H1 (cell line): ENCODE measurements at places on chromosomes 5 and 9. TPM values are rescaled to one million over a fixed set of nuclear protein-coding genes. Genes with fewer than 3 reads are reported as not detected.

DNA sequence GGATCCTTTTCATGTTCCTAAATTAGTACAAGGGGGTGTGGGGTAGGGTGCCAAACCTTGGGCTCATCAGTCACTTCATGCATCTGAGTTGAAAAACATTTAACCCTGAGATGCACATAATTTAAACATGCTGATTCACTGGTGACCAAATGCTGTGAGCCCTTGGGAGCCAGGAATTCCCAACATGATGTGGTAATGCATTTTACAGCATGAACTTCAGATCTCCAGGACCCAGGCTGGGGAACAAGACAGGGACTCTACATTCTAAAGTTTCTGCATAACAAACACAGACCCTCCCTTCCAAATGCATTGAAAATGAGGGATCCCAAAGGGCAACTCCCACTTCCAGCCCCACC is 322.2 kb downstream of the NDUFS4 start:
- H3K4me3 ChIP-seq: no peak overlapping the region; the same call in 1 of the 2 replicates
- H3K36me3 ChIP-seq: no peaks in the 10 kb centered on the region
- no peak for DNase-seq
- H3K27me3 ChIP-seq: no peaks in the 10 kb centered on the region
- peaks cover 19% of the 10 kb centered on the region; the same call in 1 of the 2 replicates for H3K4me1 ChIP-seq

DNA sequence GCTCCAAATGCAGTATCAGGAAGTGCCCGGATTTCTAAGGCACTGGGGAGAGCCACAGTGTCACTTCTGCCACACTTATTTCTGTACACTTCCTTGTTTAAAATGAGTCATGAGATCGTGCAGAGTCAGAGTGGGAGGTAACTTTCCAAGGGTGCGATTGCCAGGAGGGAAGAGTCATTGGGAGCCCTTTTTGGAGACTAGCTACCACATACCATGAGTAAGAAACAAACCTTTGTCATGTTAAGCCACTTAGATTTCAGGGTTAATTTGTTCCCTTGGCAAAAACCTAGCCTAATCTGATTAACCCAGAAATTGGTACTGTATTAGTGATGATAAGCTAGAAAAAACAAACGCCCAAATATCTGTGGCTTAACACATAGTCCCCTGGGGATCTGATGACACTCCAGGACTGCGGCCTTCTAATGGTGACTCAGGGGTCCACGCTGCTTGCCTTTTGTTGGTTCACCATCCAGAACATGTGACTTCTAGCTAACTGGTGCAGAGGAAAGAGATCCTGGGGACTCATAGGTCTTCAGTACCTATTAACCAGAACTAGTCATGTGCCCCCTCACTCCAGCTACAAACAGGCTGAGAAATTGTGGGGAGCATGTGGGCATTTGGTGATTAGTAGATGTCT is 48.6 kb upstream of the TLE1 start:
- no peaks in the 10 kb centered on the region for H3K36me3 ChIP-seq
- no peak for DNase-seq
- H3K4me1 ChIP-seq: no peaks in the 10 kb centered on the region
- no peak overlapping the region for H3K4me3 ChIP-seq
- H3K27me3 ChIP-seq: no peaks in the 10 kb centered on the region
- no peak overlapping the region for H3K27ac ChIP-seq

DNA sequence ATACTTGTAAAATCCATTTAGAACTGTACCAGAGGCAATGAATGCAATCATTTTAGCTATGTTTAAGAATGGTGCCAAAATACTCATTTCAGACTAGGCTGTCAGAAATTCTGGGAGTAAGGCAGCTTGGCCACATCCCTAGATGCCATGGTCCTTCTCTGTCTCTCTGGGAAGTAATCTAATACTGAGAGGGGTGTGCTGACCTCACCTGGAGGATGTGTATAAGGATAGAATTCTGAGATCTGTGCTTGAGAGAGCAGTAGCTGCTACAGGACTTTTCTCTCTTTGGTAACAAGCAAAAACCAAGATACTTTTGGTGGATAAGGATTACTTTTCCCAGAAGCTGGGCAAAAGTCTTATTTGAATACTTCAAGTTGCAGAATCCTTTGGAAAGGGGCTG is 68.1 kb upstream of the MRPS30 start:
- no peak for DNase-seq
- H3K27ac ChIP-seq: no peak overlapping the region
- H3K36me3 ChIP-seq: no peaks in the 10 kb centered on the region
- H3K27me3 ChIP-seq: no peaks in the 10 kb centered on the region
- no peaks in the 10 kb centered on the region for H3K4me1 ChIP-seq

DNA sequence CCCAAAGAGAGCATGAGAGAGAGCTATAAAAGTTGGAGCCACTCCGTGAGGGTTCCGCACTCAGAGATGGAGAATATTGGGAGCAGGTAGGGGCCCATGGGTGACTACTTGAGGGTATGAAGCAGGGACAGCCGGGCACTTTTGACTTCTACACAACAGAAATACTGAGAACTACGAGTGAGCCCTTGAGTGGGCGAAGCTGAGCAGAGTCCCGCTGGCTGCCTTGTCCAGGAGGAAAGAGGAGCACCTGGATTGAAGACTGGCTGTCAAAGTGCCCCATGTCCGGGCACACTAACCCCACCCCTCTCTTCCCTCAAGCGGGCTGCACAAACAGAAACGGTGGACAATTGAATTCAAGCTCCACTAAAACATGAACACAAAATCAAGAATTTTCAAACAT is 33.6 kb downstream of the FYB1 start:
- no peaks in the 10 kb centered on the region for H3K4me1 ChIP-seq
- no peak for DNase-seq
- no peaks in the 10 kb centered on the region for H3K27me3 ChIP-seq
- H3K36me3 ChIP-seq: no peaks in the 10 kb centered on the region

- H3K36me3 ChIP-seq: no peaks in the 10 kb centered on the region
- H3K27ac ChIP-seq: no peak overlapping the region
- H3K4me3 ChIP-seq: no peak overlapping the region
- no peaks in the 10 kb centered on the region; the same call in 1 of the 2 replicates for H3K4me1 ChIP-seq
- H3K27me3 ChIP-seq: no peaks in the 10 kb centered on the region
- DNase-seq: peak; percentile 60
Observed at GRCh38 chr5:168865968-168866367, 286.8 kb upstream of the PANK3 start.

DNA sequence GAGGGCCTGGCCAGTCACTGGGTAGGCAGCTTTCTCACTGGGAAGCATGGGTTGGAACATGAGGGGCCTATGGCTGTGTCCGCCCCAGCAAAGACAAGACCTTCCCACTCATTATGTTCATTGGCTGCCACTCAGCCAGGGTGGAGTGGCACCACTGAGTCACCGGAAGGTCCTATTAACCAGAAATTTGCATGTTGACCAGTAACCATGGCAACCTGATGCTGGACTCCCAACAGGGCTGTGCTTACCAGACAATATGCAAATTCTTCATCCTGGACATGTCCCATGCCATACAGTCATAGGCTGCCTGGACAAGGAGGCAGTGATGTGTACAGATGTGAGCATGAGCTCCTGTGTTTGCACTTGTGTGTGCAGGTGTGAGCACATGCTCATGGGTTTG is 66.7 kb downstream of the PSD2 start:
- no peaks in the 10 kb centered on the region for H3K4me1 ChIP-seq
- H3K27me3 ChIP-seq: no peaks in the 10 kb centered on the region
- H3K27ac ChIP-seq: no peak overlapping the region
- H3K4me3 ChIP-seq: no peak overlapping the region

SNX2 gene
- total RNA-seq: 54.4 and 61.2 TPM in 2 replicates

GRCh38 chr5:136676685-136677084 is 311.3 kb upstream of the TRPC7 start:
- H3K4me3 ChIP-seq: no peak overlapping the region
- H3K27me3 ChIP-seq: no peaks in the 10 kb centered on the region
- no peaks in the 10 kb centered on the region for H3K36me3 ChIP-seq
- H3K4me1 ChIP-seq: no peaks in the 10 kb centered on the region
- DNase-seq: no peak

PRDM9 gene
- not detected in 2 replicates for total RNA-seq

- H3K27ac ChIP-seq: no peak overlapping the region
- DNase-seq: no peak
- H3K36me3 ChIP-seq: no peaks in the 10 kb centered on the region
- no peaks in the 10 kb centered on the region for H3K27me3 ChIP-seq
- no peak overlapping the region for H3K4me3 ChIP-seq
- H3K4me1 ChIP-seq: no peaks in the 10 kb centered on the region
Observed at GRCh38 chr9:105027084-105027483, 99.1 kb upstream of the ABCA1 start.

LMX1B gene
- 0.37 and 0.52 TPM in 2 replicates for total RNA-seq

DNA sequence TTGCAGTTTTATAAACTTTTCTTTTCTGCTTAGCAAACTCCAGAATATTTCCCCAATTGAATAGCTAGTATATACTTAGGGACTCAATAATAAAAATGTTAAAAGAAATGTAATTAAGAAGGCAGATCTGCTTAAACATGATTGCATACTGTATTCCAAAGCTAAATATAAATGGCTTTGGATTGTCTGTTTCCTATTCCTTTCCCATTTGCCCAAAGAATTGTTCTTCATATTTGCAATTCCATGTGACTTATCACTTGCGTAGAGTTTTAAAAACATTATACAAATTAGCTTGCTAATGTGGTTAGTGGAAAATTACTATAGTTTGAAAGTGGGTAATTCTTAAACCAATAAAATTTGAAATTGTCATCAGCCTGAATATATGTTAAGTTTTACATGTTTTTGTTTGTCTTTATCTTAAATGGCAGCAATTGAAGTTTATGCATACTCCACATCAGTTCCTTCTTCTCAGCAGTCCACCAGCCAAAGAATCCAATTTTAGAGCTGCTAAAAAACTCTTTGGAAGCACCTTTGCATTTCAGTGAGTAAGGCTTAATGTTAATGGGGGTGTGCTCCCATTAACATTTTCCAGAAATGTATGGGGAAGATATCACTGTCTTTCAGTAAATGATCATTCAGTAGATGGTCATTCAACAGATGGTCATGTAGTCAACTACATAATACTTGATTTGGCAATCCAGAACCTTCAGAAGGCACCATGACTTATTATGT is 161.2 kb downstream of the PARP8 start:
- H3K4me3 ChIP-seq: no peak overlapping the region
- no peaks in the 10 kb centered on the region for H3K27me3 ChIP-seq

DNA sequence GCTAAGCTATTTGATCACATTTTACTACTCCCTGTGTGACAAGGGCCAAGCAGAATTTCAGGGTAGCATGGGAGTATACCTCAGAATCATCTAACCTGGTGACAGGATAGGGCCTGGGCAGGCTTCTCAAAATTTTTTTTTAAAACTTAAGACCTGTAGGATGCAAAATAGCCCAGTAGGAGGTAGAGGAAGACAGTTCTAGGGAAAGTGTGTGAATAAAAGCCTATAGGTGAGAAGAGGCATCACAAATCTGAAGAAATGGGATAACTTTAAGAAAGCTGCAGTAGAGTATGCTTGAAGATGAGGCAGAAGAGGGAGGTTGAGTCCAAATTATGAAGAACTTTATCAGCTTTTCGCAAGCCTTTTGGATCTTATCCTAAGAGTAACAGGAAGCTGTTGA is 32.3 kb downstream of the CNTRL start:
- no peaks in the 10 kb centered on the region for H3K36me3 ChIP-seq
- no peak overlapping the region for H3K4me3 ChIP-seq
- H3K27me3 ChIP-seq: no peaks in the 10 kb centered on the region
- DNase-seq: no peak

DNA sequence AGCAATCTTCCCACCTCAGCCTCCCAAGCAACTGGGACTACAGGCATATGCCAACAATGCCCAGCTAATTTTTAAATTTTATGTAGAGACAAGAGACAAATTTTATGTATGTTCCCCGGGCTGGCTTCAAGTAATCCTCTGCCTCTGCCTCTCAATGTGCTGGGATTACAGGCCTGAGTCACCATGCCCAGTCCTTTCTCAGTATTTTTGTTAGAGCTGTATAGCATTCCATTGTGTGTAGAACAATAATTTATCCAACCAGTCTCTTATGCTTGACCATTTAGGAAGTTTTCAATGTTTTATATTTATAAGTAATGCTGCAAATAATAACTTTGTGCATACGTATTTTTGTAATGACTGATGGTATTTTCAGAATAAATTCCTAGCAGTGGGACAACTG is 38.9 kb upstream of the CTXN3 start:
- no peak overlapping the region for H3K4me3 ChIP-seq
- no peak overlapping the region for H3K27ac ChIP-seq
- H3K27me3 ChIP-seq: no peaks in the 10 kb centered on the region
- H3K36me3 ChIP-seq: no peaks in the 10 kb centered on the region

KLF4 gene
- 2.8 and 3.1 TPM in 2 replicates for total RNA-seq

FCHO2 gene
- total RNA-seq: 13.8 and 15.7 TPM in 2 replicates

DNA sequence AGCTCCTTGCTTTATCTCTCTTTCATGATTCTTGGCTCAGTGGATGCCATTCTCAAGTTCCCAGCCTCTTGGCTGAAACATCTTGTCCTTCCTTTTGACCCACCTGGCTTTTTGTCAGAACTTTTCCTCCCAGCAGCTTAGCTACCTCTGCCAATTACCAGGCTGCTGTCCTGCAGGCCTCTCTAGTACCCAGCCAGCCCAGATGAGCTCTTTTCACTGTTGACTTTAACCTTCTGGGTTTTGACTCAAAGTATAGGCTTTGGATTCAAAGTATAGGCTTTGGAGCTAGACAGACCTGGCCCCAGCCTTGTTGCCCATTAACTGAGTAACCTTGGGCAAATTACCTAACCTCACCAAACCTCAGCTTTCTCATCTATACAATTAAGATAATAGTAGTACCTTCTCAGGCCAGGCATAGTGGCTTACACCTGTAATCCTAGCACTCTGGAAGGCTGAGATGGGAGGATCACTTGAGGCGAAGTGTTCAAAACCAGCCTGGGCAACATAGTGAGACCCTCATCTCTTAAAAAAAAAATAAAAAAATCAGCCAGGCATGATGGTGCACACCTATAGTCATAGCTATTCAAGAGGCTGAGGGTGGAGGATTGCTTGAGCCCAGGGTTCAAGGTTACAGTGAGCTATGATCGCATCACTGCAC is 6.6 kb upstream of the TMEFF1 start:
- H3K36me3 ChIP-seq: no peaks in the 10 kb centered on the region
- no peaks in the 10 kb centered on the region for H3K27me3 ChIP-seq
- no peak overlapping the region for H3K27ac ChIP-seq
- no peak overlapping the region for H3K4me3 ChIP-seq
- no peak for DNase-seq

LRRTM2 gene
- total RNA-seq: not detected in 2 replicates

IL4 gene
- not detected in 2 replicates for total RNA-seq

DNA sequence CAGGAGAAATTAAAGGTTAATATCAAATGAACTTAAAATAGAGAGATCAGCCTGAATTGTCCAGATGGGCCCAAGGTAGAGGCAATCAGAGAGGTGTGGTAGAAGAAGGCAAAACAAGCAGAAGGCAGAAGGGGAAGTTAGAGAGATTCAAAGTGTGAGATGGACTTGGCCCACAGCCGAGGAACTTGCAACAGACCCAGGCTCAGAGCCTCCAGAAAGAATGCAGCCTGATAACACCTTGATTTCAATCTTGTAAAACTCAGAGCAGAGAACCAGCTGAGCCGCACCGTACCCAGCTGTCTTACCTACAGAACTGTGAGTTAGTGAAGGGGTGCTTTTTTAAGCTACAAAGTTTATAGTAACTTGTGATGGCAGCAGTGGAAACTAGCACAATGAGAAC is 190.9 kb downstream of the RFK start:
- H3K27me3 ChIP-seq: no peaks in the 10 kb centered on the region
- H3K27ac ChIP-seq: no peak overlapping the region
- H3K4me1 ChIP-seq: no peaks in the 10 kb centered on the region
- DNase-seq: no peak

GRCh38 chr5:22471154-22471553 is 382.0 kb downstream of the CDH12 start:
- H3K4me3 ChIP-seq: no peak overlapping the region
- DNase-seq: no peak
- H3K27me3 ChIP-seq: no peaks in the 10 kb centered on the region
- no peaks in the 10 kb centered on the region for H3K4me1 ChIP-seq
- H3K27ac ChIP-seq: no peak overlapping the region
- no peaks in the 10 kb centered on the region for H3K36me3 ChIP-seq
